ENCODE measurements at places on chromosomes 12 and 14.

DNA sequence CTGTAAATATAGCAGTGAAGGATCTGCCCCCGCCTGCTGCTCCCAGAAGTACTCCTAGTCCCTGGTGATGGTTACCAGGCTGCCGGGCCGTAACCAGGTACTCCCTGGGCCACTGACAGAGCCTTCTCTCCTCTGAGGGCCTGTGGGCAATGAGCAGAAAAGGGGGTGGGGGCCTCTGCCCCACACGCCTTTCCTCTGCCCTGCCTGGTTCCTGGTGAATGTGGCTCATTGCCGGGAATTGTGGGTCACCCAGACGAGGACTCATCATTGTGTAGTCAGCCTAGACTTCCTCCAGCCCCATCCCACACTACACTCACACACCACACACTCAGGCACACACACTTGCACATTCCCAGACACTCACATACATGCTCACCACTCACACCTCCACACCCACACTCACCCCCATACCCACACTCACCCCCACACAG lies 35.7 kb upstream of the ACTN1 start:
- no peak for DNase-seq

GRCh38 chr14:31170411-31170810 lies 37.2 kb downstream of the HECTD1 start:
- DNase-seq: no peak

- DNase-seq: no peak
Observed at GRCh38 chr12:18595412-18595811, 142.4 kb downstream of the PLCZ1 start.

- DNase-seq: no peak
Observed at GRCh38 chr12:109053382-109054123, 1.2 kb downstream of the USP30 start.

DNA sequence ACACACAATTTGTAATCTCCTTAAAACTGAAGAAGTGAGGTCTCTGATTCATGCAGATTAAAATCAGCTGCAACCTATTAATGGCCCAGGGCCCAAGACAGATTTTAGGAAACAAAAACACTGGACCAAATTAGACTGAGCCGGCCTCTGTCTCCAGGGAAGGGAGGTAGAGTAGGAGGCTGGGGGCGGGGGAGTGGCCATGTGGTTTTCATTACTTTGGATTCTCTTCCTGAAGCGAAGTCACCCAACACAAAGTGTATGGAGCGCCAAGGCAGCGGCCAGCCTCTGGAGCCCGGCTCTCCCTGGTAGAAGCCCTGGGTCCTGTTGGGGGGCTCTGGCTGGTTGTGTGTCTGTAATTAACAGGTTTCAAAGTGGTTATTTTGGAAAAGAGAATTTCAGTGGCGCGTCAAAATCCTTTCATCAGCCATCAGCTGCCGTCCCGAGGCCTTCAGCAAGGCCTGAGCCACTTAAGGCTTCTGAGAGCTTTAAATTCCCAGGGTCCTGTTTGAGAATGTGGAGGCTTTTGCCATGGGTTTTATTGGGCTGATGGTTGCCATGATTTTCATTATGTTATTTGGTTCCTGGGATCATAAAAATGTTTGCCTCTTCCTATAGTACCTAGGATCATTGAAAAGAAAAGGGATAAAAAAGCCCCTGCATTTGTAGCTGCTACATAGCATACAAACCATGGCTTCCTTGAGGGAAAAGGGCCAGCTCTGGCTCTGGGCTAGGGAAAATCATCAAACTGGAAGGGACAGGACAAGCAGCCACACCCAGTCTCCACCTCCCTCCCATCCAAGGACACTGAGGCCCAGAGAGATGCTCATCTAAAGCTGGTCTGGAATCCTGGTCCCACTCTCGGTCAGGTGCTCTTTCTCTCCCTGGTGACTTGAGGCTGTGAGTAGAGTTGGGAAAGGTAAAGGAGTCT lies 282.4 kb downstream of the ZFP36L1 start:
- DNase-seq: no peak

GRCh38 chr14:22561661-22562579 lies 27.1 kb downstream of the DAD1 start:
- DNase-seq: no peak

DNA sequence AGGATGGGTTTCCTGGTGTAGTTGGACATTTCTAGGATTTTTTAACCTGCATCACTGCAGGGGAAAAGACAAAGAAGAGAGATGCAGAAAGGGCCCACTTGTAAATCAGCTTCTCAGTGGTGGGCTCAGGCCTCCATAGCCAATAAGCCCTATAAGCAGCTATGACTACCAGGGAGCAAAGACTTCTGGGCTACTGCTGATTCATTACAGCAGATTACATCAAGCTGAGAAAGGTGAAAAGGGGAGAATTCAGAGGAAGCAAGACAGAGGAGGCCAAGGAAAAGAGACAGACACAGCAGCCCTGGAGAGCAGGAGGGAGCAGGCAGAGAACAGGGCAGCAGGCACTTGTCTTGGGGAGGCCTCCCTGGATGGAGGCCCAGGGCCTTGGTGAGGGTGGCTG lies 95.2 kb downstream of the KCNA5 start:
- no peak for DNase-seq

- no peak for DNase-seq
Observed at GRCh38 chr12:3921526-3921925, 48.3 kb upstream of the PARP11 start.

DNA sequence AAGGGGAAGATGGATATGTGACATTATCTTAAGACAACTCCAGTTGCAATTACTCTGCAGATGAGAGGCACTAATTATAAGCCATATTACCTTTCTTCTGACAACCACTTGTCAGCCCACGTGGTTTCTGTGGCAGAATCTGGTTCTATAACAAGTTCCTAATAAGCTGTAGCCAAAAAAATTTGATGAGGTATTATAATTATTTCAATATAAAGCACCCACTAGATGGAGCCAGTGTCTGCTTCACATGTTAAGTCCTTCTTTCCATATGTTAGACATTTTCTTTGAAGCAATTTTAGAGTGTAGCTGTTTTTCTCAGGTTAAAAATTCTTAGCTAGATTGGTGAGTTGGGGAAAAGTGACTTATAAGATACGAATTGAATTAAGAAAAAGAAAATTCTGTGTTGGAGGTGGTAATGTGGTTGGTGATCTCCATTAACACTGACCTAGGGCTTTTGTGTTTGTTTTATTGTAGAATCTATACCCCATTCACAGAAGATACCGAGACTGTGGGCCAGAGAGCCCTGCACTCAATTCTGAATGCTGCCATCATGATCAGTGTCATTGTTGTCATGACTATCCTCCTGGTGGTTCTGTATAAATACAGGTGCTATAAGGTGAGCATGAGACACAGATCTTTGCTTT lies 36.9 kb downstream of the PSEN1 start:
- DNase-seq: no peak
